Memory B cell (primary cell): ENCODE measurements at places on chromosomes 7 and 10.
A peak's percentile ranks its signal among the peaks of the same experiment; 100 is the strongest.

DNA sequence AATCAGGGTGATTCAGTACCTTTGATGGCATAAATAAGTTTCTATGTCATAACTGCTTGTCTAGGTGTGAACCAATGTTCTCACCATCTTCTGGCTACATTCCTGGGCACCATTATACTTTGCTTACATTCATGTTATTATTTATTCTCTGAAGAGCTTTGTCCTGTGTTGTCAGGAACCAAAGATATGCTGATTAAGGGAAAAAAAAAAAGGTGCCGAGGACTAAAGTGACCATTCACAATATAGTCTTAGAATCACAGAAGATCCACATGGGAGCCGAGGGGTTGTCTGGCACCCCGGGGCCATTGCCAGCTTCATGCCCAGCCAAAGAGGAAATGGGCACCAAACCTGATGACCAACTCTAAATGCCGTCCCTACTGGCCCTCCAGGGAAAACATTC is 329.2 kb upstream of the NFE2L3 start:
- H3K36me3 ChIP-seq = peaks cover 2% of the 10 kb centered on the region
- peaks cover 23% of the 10 kb centered on the region for H3K27me3 ChIP-seq

GRCh38 chr7:108331971-108332370 is 124.3 kb downstream of the NRCAM start:
- no peaks in the 10 kb centered on the region for H3K36me3 ChIP-seq
- DNase-seq = no peak
- H3K4me1 ChIP-seq = peaks cover 7% of the 10 kb centered on the region
- H3K27ac ChIP-seq = no peak overlapping the region

- no peak overlapping the region for H3K4me3 ChIP-seq
- no peak for DNase-seq
- H3K4me1 ChIP-seq = peaks cover 3% of the 10 kb centered on the region
These were observed 177.1 kb downstream of the DGKI start for GRCh38 chr7:137669706-137670105.

- H3K36me3 ChIP-seq = peaks cover 12% of the 10 kb centered on the region
- H3K4me3 ChIP-seq = peak overlapping the region; percentile 99
- peak overlapping the region; percentile 92 for H3K27ac ChIP-seq
- DNase-seq = no peak
- no peaks in the 10 kb centered on the region for H3K27me3 ChIP-seq
- H3K4me1 ChIP-seq = peaks cover 27% of the 10 kb centered on the region
These were observed 3.0 kb downstream of the DDIT4 start for GRCh38 chr10:72276421-72277339.

DNA sequence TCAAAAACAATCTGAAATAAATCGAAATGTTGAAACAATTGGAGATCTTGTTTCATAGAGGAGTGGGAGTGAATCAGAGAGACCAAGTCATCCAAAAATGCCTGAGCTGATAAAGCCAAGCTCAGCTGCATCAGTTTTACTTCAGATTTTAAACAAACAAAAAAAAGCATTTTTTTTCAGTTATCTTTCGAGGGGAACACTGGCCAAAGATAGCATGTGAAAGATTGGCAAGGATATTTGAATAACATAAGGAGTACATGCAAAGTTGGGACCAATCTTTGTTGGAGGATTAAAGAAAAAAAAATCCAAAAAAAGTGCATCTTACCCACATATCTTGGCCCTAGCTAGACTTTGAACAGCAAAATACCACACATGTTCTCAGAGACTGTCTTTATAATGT is 47.2 kb downstream of the RHOBTB1 start:
- peaks cover 4% of the 10 kb centered on the region for H3K27me3 ChIP-seq
- no peak overlapping the region for H3K27ac ChIP-seq
- no peaks in the 10 kb centered on the region for H3K4me1 ChIP-seq
- no peak for DNase-seq
- no peaks in the 10 kb centered on the region for H3K36me3 ChIP-seq

DNA sequence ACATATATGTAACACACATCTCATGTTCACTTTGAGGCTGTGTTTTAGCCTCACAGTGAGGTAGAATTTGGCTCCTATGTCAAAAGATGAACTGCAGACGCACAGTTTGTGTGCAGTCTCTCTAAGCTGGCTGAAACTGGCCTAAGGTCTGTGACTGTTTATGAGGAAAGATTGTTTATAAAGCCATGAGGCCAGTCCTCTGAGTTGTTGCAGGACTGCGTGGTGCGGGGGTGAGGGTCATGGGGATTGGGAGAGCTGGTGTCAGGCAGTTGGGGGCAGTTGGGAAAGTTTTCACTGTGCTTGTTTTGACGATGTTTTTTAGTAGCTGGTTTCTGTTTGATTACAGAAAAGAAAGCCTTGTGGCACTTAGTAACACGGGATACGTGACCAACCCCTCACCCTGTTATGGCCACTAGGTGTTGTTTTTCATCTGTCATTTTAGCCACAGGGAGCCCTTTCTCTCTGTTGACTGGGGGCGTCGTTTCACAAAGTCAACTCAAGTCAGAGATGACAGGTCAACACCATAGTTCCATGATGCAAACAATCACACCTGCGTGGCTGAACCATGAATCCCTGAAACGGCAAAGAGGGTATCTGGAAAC is 310.9 kb downstream of the CCDC3 start:
- no peaks in the 10 kb centered on the region for H3K27me3 ChIP-seq
- no peak overlapping the region for H3K4me3 ChIP-seq
- H3K4me1 ChIP-seq = peaks cover 8% of the 10 kb centered on the region
- DNase-seq = no peak

GRCh38 chr7:106312906-106313305 is 28.1 kb upstream of the NAMPT start:
- H3K27me3 ChIP-seq = peaks cover under 1% of the 10 kb centered on the region
- no peak overlapping the region for H3K27ac ChIP-seq
- H3K4me3 ChIP-seq = no peak overlapping the region
- DNase-seq = no peak
- peaks cover 6% of the 10 kb centered on the region for H3K4me1 ChIP-seq
- H3K36me3 ChIP-seq = no peaks in the 10 kb centered on the region

- H3K4me1 ChIP-seq = no peaks in the 10 kb centered on the region
- H3K27ac ChIP-seq = no peak overlapping the region
- H3K4me3 ChIP-seq = no peak overlapping the region
- H3K27me3 ChIP-seq = peaks cover 2% of the 10 kb centered on the region
- no peaks in the 10 kb centered on the region for H3K36me3 ChIP-seq
These were observed 121.3 kb upstream of the MGMT start for GRCh38 chr10:129345763-129346162.

GRCh38 chr7:116436305-116436826 is 63.2 kb upstream of the CAV2 start:
- H3K27ac ChIP-seq = no peak overlapping the region
- H3K4me1 ChIP-seq = no peaks in the 10 kb centered on the region
- DNase-seq = no peak
- peaks cover 13% of the 10 kb centered on the region for H3K27me3 ChIP-seq
- H3K4me3 ChIP-seq = no peak overlapping the region

DNA sequence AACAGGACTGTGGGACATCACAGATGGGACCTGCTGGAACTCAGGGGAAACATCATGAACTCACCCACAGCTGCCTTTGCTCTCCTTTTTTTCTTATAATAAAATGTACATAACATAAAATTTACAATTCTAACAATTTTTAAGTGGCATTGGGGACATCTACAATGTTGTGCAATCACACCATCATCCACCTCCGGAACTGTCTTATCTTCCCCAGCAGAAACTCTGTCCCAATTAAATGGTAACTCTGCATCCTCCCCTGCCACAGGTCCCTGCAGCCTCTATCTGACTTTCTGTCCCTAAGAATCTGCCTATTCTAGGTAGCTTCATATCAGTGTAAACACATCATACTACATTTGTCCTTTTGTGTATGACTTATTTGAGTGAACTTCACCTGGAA is 19.4 kb upstream of the TMEM72 start:
- H3K27ac ChIP-seq = no peak overlapping the region
- H3K4me3 ChIP-seq = no peak overlapping the region
- DNase-seq = no peak
- no peaks in the 10 kb centered on the region for H3K36me3 ChIP-seq
- peaks cover 4% of the 10 kb centered on the region for H3K4me1 ChIP-seq
